ENCODE measurements at places on chromosomes 16 and 17.

GRCh38 chr16:21263640-21264570 lies 14.2 kb downstream of the CRYM start:
- DNase-seq, result no peak

DNA sequence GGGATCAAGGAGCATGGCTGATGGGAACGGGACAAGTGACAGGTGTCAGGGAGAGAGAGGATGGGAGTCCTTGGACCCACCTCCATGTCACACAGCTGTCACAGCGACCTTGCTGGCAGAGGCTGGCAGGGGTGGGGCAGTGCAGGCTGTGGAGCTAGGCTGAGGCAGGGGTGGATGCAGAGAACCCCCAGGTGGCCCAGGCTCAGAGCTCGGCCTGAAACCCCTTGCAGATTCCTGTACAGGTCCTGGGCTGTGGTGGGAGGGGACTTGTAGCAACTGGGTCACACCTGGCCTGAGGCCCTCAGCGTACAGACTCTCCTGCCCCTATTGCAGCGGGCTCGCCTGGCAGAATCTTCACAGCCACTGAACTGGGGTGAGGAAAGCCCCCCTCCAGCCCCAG lies 174.1 kb downstream of the NTN1 start:
- no peak for DNase-seq

DNA sequence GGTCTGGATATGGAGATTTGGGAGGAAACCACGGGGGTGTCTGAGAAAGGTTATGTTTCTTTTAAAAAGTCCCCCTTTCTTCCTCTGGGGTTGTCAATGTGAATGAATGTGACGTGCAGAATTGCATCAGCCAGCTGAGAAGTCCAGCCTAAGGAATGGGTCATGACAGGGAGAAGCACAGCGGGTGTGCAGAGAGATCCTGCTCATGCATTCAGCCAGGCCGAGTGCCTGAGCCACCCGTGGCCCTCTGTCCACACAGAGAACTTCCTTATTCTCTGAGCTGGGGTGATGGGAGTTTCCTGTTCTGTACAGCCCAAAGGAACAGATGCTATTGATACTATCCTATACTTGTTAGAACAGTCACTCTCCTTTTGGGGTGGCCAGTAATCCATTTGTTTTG lies 117.9 kb downstream of the CPPED1 start:
- no peak for DNase-seq

DNA sequence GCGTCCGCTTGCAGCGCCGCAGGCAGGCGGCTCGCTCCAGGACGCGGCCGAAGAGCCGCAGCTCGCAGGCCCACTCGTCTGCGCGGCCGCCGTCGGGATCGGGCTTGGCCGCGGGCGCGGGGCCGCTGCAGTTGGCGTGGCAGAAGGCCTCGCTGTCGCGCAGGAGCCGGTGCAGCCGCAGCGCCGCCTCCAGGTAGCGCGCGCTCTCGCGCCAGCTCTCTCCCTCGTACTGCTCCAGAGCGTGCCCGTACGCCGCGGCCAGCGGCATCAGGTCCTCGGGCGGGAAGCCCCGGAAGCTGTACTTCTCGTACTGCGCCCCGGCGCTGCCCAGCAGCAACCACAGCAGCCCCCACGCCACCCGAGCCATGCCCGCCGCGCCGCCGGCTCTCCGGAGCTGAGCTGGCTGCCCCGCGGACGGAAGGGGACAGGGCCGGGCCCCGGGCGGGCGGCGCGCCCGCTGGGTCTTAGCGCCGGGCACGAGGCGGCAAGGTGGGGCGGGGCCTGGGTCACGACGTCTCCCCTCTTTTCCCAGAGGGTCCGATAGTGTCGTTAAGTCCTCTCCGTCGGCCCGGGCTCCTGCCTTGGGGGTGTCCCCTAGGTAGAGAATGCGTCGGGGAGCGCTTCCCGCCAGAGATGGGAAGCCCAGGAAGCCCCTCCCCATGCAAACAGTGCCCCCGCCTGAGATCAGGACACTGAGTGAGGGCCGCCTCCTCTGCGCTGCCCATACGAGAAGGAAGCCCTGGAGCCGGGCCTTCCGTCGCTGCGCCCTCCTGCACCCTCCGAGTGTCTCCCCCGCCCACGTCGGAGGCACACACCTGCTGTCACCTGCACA lies at the start of gene P3H4:
Gene P3H4 (minus strand): TSS at position 401 of the 832 bp plus-strand sequence. CDS start 34 bp downstream, at position 367.
- DNase-seq, result peak; percentile 35

DNA sequence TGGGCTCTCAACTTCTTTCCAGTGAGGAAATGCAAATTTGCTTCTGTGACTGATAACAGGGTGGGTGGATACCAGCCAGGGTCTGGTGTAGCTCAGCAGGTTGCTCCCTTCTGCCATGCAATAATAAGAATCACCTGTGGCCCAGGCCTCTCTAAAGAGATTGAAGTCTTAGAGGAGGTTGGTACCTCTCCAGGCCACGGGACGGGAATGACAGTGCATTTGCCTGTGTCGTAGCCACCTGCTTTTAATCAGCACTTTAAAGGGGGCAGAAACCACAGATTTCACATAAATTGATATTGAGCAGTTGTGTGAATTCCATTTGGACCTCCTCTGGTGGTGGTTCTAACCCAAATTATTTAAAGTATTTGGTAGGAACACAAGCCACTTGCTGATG lies 246.9 kb downstream of the PRKCA start:
- no peak for DNase-seq

DNA sequence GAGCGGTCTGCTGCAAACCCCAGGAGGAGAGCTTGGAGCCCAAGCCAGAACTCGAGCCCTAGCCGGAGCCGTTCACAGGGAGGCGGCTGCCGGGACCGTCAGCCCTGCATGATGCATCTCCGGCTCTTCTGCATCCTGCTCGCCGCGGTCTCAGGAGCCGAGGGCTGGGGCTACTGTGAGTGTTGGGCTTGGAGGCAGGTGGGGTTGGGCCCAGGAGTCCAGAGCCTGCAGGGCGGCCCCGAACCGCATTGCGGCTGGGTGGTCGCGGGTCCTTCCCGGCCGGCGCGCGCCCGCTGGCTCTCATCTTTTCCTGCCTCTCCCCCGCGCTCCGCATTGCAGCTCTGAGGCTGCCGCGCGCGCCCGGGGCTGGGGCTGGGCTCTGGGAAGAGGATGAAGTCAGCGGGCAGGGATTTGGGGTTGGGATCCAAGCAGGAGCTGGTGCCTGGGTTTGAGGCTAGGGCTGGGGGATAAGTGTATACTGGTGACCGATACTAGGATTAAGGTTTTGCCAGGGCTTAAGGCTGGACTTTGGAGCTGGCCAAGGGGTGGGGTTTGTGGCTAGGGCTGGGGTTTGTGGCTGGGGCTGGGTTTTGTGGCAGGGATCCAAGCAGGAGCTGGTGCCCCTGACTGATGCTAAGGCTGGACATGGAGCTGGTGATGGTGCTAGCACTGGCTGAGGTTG lies 532 bp downstream of the CNTNAP1 start:
- no peak for DNase-seq

GRCh38 chr16:74107795-74108610 lies 188.6 kb upstream of the PSMD7 start:
- no peak for DNase-seq

DNA sequence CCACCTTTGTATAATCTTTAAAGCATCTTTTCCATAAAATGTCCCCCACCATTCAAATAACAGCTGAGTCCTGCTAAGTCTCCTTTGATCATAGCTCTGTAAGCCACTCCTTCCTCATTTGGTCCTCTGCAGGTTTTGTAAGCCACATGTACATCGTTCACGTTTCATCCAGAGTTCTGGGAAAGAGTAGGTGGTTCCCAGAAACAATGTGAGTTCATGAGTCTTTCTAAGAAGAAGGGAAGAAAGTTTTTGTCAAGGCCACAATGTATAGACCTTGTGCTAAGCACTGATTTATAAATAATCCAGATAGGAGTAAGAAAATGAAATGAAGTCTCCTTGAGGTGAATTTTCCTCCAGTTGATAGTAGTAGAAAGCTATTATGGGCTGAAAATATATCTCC lies 8.7 kb upstream of the ANKS4B start:
- DNase-seq, result no peak

- no peak for DNase-seq
These were observed 96.3 kb downstream of the CYLD start for GRCh38 chr16:50838165-50838564.

DNA sequence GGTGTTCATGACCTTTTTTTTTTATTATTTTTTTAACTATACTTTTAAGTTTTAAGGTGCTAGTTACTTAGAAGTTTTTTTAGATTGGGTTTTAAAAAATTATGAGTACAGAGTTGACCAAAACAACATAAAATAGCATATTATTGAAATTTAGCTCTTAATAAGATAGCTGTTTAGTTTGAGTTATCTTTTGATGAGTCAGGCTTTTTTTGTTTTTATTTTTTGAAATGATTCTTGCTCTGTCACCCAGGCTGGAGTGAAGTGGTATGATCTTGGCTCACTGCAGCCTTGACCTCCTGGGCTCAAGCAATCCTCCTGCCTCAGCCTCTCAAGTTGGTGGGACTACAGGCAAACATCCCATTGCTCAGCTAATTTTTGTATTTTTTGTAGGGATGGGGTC lies 13.6 kb downstream of the ZNF750 start:
- DNase-seq, result no peak

- no peak for DNase-seq
These were observed 431.8 kb downstream of the PMP22 start for GRCh38 chr17:14833201-14833785.

DNA sequence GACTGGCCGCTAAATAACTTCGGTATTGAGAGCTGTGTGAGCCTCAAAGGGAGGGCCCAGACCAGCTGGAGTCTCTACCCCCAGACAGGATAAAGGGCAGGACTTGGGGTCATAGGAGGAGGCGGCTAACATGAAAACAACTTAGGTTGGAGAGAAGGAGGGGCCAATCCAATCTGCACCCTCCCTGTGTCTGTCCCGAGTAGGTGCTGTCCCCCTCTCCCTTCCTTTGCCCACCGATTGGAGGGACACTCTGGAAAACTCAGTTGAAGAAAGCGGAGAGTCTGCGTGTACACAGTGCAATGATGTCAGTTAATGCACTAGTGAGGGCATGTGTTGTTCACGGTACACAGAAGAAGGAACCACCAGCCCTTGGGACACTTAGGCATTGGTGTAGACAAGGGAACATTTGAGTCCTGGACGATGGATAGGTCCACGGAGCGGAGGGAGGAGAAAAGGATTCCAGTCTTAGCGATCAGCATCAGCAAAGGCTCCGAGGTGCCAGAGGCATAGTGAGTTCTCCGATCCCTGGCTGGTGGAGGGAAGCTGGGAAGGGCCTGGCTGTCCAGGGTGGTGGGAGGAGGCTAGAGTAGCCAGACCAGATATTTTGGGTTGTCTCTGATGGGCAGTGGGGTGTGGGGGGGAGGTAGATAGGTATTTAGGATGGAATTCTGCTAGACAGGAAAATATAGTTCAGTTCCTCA lies 761 bp downstream of the NOL3 start:
- DNase-seq, result no peak

GRCh38 chr16:4026854-4027253 lies 89.4 kb downstream of the ADCY9 start:
- no peak for DNase-seq

GRCh38 chr17:82294064-82294773 lies 20.7 kb upstream of the CSNK1D start:
- DNase-seq, result no peak
